B cell (primary cell): ENCODE measurements at places on chromosomes 6 and 20. TPM values are rescaled to one million over a fixed set of nuclear protein-coding genes. Genes with fewer than 3 reads are reported as not detected.
A peak's percentile ranks its signal among the peaks of the same experiment; 100 is the strongest.

DNA sequence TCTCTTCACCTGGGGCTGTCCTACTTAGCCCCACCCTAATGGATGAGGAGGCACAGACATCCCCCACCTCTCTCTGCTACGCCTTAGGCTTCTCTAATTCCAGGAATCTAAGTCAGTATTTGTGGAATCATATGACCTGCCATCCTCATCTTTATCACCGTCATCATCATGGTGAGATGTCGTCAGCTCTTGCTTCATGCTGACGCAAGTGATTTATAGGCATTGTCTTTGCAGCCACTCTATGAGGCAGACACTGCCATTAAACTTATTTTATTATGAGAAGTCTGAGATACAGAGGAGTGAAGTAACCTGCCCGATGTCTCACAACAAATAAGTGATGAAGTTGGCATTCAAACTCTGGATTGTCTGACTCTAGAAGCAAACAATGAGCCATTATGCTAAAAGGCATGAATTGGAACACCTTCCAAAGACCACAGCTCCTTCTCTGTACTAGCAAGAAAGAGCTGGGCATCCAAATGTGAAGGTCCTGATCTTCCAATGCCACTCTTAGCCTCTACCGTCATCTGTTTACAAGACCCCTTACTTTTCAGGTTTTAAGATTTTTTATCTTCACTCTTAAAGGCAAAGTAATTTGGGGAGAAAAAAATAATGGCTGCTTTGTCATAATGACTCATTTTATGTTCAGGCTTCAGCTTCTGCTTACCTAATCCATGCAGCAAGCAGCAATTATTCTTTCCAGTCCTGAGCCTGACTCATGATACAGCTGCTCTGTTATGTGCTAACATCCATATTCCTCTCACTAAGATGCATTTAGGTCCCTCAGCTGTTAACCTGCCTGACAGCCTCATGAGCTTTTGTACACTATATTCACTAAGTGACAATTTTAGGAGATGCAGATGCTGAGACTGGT, 113.7 kb upstream of the BCLAF1 start:
- no peak for DNase-seq

GRCh38 chr6:155010940-155011339, 15.8 kb downstream of the TIAM2 start:
- DNase-seq = no peak

DNA sequence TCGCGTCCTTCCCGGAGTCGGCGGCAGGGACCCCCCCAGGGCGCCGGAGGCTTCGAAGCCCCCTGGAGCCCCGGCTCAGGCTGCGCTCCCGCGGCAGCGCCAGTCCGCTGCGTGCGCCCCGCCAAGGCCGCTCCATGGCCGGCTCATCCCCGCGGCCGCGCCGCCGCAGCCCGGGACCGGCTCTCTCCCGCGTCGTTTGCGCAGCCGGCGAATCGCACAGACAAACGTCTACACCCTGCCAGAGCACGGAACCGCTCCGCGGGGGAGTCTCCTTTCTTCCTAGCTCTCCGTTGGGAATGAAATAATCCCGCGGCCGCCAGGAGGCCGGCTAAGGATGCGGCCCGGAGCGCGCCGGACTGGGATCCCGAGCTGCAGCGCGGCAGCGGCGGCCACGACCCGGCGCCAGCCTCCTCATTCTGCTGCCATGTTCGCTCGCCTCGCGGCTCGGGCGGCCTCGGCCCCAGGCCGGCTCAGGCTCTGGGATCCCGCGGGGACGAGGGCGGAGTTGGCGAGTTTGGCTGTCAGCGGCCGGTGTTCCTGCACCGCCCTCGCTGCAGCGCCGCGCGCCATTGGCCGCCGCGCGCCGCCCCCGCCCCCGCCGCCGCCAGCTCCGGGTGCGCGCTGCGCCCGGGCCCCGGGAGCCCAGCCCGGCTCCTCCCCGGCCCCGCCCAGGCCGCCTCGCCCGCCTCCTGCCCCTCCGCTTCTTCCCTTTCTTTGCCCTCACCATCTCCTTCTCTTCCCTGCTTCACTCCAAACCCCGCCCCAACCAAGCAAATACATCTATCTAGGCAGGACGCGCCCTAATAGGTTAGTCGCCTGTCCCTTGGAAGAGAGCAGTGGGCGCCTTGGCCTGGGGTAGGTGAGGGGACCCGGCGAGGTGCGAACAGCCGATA, at the start of gene GFOD1:
GFOD1 (minus strand) TSS at position 479 of the 893 bp plus-strand sequence. CDS start 710 bp downstream, outside the sequence.
- peak; percentile 89 for DNase-seq

DNA sequence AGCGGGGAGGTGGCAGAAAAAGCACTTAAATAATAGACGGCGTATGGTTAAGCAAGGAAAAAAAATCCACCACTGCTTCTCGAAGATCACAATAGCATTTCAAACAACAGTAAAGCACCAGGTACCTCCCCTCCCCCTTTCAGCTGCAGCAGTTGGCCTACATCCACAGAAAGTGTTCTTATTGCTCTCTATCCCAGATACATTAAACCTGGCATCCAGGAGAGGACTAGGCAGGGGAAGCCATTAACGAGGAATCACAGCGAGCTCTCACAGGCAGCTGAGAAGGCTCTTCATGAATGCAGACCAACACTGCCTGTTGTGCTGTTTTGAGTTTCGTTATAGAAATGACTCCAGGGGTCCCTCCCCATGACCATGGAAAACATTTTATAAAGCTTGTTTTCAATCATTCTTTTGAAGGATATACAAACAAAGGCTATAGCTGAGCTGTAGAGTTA, 11.8 kb downstream of the FYN start:
- no peak for DNase-seq

DNA sequence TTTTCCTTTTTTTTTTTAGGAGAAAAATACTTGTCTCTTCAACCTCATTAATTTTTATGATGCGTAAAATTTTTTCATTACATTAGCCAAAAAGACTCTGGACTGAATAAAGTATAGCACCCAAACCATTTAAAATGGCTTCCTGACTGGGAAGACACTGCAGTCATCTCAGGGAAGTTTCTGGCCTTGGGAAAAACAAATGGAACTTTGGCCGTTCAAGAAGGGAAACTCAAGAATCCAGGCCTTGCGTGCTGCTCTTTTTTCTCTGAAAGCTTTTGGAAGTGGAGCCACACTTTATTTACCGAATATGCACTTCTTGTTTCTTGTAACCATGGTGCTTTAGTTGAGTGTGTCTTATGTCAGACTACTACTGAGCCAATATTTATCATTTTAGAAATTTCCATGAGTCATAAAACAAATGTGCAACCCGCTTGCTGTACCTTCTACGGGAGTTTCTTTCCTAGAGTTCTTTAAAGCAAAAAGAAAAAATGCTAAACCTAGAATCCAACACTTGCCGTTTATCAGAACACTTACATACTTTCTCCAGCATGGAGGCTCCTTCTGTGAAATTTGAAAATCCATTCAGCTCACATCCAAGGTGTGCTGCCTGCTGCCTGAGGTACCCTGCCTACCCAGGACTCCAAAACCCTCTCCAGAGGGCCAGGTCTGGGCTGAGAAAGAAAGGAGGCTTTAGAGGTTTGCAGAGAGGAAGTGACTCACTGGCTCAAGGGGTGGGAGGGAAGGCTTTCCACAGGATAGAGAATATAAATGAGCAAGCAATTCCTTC, 11.5 kb upstream of the DSTN start:
- DNase-seq = no peak

- no peak for DNase-seq
Measured at GRCh38 chr20:25224941-25225340, 22.9 kb upstream of the PYGB start.

DNA sequence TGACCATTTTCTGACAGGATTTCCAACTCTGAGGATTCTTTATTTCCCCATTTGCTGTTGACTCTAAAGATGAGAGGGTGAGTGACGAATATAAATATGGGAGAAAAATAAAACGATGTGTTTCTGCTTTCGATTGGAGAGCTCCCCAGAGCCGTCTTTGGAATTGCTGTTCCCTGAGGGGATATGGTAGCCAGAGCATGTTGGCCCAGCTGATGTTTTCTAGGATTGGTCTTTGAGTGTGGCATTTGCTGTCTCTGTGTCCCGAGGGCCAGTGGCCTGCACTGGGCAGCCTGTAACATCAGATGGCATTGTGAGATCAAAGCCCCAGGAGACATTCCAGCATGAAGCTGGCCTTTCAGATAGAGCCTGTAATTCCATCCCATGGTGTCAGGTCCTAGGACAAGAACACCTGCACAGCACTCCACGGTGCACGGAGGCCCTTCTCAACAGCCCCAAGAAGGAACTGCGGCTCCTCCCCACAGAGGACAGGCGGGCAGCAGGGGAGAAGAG, 26.7 kb downstream of the PKIG start:
- DNase-seq = no peak

DNA sequence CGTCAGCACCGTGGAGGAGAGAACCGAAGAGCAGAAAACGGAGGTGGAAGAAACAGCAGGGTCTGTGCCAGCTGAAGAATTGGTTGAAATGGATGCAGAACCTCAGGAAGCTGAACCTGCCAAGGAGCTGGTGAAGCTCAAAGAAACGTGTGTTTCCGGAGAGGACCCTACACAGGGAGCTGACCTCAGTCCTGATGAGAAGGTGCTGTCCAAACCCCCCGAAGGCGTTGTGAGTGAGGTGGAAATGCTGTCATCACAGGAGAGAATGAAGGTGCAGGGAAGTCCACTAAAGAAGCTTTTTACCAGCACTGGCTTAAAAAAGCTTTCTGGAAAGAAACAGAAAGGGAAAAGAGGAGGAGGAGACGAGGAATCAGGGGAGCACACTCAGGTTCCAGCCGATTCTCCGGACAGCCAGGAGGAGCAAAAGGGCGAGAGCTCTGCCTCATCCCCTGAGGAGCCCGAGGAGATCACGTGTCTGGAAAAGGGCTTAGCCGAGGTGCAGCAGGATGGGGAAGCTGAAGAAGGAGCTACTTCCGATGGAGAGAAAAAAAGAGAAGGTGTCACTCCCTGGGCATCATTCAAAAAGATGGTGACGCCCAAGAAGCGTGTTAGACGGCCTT, 41.6 kb downstream of the ZBTB2 start:
- DNase-seq = no peak

DNA sequence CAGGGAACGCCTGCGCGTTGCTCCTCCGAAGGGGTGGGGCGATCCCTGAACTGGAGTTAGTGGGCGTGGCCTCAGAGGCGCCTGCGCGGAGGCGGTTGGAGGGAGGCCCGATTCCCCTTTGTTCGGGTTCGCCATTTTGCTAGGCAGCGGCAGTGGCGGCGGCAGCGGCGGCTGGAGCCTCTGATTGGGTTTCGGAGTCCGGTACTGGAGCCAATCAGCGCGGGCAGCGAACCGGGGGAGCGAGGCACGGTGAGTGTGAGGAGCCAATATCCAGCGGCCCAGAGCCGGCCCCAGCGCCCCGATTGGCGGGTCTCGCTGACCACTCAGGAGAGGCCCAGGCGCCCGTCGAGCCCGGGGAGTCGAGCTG, at the start of gene NFYA:
NFYA (plus strand) TSS at position 139 of the 367 bp plus-strand sequence. CDS start 6,116 bp downstream, outside the sequence.
- no peak for DNase-seq

DNA sequence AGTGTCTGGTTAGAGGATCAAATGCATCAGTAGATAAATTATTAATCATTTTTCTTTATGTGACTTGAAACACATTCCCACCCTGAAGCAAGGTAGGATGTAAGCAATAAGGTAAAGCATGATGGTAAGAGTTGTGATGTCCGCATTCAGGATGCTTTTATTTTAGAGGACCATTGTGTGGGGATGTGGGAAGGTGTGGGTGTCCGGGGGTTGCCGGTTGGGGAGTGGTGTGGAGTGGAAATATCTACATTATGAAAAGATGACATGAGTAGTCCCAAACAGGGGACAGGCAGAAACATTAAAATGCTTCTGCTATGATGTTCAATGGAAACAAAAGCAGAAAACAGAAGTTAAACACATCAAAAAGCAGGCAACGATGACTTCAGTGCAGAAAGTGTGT, 215.4 kb downstream of the HIVEP2 start:
- DNase-seq = no peak

- no peak for DNase-seq
Measured at GRCh38 chr6:135235716-135236115, 54.6 kb downstream of the MYB start.

Gene COL9A3
- total RNA-seq = 96.3 and 98.6 TPM in 2 replicates

Gene BTBD9
- 48.9 and 57.8 TPM in 2 replicates for total RNA-seq

Gene SLC44A4
- total RNA-seq = not detected in 2 replicates

Gene GTSF1L
- 0.84 TPM in 1 of 2 replicates, not detected in the other for total RNA-seq

Gene DYNLT2
- 6.9 and 7.2 TPM in 2 replicates for total RNA-seq

Gene DOK5
- total RNA-seq = not detected in 2 replicates

Gene PPP1R14C
- not detected in 2 replicates for total RNA-seq
